Panc1 (cell line): ENCODE measurements at places on chromosomes 1 and 21.

- no peak for DNase-seq
Measured at GRCh38 chr1:73948055-73948454, 249.9 kb downstream of the LRRIQ3 start.

DNA sequence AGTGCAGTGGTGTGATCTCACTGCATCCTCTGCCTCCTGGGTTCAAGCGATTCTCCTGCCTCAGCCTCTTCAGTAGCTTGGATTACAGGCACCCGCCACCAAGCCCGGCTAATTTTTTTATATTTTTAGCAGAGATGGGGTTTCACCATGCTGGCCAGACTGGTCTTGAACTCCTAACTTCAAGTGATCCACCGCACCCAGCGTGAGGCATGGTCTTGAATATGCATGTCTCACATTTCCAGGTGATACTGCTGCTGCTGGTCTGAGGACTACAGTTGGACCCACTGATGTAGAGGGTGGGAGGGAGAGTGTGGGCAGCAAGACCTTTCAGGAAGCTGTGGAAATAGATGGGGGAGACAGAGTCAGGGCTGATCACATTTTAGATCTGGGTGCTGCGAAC is 21.9 kb upstream of the ASAP3 start:
- no peak for DNase-seq

DNA sequence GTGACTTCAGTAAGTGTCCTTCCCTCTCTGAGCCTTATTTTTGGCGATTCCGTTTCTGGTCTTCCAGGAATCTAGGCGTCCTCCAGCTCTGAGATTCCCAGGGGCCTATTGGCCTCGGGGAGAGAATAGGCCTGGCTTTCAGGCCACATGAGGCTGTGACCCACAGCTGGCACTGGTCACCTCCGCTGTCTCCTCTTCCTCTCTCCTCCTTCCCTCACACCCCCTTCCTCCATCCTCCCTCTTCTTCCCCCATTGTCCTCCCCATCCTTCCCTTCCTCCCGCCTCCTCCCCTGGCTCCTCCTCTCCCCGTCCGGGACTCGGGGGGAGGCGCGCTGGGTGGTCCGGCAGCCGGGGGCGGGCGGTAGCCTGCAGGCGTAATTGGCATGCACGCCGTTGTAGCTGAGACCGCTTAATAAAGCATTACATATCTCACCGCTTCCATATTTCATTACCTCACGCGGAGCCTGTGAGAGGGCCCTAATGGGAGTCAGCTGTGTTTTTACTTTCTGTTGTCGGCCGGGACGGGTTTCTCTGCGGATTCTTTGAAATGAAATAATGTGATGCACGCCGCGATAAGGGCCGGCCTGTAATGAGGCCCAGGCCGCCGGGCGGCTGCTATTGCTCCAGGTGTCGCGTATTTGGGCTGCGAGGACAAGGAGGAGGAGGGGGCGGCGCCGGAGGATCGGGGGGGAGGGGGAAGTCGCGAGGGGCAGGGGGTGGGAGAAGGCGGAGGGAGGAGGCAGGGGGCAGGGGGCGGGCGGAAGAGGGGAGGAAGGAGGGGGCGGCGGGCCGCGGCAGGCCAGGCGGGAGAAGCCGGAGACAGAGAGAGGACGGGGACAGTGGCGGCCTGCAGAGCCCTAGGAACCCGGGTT is 95.3 kb downstream of the FOXD2 start:
- no peak for DNase-seq

GRCh38 chr1:207047505-207047904 is 3.5 kb downstream of the YOD1 start:
- DNase-seq, result no peak

DNA sequence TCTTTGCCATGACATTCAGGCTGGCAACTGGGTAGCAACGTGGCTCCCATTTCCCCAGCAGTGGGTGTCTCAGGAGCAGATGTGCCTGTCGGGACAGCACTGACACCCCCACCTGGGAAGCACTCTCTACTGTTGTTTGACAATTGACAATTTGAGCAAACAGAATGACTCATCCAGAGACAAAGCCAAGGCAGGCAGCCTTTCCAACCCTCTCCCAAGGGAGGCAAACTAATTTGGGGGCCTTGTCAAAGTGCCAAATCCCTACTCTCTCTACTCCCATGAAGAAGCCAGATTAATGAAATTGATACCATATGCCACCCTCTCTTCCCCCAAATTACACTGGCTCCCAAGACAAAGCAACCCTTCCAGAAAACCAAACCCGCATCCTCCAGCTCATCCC is 65.6 kb downstream of the GRIK3 start:
- no peak for DNase-seq

- DNase-seq, result no peak
Measured at GRCh38 chr1:38371505-38371844, 324.9 kb upstream of the POU3F1 start.

DNA sequence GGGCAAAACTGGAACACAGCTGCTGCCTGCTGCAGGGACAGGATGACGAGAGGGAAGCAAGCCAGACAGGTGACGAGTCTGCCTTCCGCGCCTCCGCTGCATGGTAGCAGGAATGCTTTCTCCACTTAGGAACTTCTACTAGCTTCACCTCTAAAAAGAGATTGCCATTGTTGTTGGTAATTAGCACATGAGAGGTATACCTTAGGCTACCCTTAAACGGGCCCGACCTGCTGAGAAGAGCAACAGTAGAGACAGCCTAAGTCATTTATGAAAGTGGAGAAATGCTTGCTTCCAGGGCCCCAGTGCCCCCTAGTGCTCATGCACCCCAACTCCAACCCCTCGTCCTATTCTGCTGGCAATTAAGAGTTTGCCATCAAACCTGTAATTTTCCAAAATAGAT is 96.9 kb upstream of the AKT3 start:
- DNase-seq, result no peak

DNA sequence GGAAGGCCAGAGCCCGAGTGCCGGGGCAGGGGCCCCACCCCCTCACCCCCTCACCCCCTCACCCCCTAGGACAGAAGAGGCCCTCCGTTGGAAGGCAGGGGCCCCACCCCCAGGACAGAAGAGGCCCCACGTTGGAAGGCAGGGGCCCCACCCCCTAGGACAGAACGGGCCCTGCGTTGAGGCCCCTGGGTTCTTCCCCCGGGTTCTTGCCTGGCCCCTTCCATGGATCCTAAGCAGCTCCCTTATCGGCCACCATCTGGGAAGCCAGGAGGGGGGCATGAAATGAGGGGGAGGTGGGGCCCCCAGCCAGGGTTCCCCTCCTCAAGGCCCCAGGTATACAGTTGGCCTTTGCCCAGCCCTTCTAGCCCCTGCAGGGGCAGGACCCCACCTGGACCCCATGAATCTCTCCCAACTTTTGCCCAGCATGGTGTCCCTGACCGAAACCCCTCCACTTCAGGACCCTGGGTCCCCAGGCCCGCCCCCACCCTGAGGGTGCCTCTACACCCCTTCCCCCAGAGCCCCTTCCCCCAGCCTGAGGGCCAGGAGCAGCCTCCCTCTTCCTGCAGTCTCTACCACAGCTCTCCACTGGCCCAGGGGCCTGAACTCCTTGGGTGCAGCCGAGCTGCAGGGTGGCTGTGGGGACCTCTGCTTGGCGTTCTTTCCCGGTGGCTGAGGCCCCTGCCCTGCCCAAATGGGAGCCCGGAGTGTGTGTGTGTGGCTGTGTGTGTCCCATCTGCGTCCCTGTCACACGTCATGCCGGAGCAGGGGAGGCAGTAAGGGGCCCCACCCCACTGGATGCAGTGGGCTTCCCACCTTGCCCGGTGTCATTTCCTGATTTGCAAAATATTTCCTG is 4.3 kb upstream of the VWA1 start:
- no peak for DNase-seq

DNA sequence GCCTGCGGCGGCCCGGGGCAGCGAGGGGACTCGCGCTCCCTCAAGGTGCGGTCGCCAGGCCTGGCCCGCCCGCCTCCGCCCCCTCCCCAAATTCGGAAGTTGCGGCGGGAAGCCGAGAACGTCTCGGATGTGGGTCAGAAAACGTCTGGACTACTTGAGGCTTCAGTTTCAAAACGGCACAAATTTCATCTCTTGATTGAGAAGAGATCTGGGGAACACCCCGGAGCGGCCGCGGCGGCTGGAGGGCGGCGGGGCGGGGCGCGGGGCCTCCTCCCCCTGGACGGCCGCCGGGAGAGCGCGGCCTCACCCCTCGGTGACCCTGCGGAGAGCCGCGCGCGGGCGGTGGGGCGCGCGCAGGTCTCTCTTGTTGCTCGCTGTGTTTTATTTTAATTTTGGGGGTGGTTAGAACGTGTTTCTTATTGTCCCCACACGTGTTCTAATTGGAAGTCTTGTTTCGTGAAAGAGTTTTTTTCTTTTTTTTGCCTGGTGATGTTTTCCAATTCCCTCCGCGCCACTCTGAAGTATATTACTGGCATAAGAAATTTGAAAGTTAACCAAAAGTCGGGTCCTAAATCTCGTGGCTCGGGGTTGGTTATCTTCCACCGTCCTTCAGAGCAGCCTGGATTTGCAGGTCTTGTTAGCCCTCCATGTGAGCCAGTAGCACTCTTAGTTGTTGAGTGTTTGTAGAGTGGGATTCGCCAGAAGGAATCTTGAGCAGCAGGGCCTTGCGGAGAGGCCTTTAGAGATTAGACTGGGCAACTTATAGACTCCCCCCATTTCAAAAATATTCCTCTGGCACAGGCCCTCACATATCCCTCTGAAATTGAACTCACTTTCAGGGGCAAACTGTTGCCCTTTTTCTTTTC is 749 bp downstream of the PCBP3 start:
- no peak for DNase-seq

DNA sequence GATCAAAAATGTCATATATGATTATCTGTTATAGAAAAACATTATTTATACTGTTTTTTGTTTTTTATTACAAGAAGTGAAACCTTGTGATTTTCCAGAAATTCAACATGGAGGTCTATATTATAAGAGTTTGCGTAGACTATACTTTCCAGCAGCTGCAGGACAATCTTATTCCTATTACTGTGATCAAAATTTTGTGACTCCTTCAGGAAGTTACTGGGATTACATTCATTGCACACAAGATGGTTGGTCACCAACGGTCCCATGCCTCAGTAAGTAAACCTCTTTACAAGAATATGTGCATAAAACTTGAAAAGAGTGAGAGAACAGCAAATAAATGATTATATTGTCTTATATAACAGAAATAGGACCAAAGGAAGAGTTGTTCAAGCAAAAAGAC is 14.5 kb downstream of the CFHR4 start:
- DNase-seq, result no peak

DNA sequence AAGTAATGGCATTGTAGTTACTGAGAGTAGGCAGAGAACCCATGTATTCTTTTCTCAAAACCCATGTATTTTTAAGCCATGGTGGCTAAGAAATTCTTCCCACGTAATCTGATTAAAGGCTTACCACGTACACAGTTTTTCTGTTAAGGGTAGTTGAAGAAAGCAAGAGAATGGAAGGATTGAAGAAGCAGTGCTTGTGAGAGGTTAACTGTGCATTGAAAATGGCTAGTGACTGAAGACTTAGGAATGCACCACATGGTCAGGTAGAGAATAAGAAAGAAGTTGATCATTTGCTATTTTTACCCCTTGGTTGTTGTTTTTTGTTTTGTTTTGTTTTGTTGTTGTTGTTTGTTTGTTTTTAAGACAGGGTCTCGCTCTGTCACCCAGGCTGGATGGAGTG is 178.9 kb upstream of the SNX7 start:
- DNase-seq, result no peak

GRCh38 chr1:220905650-220906560 is 26.7 kb downstream of the HLX start:
- no peak for DNase-seq

DNA sequence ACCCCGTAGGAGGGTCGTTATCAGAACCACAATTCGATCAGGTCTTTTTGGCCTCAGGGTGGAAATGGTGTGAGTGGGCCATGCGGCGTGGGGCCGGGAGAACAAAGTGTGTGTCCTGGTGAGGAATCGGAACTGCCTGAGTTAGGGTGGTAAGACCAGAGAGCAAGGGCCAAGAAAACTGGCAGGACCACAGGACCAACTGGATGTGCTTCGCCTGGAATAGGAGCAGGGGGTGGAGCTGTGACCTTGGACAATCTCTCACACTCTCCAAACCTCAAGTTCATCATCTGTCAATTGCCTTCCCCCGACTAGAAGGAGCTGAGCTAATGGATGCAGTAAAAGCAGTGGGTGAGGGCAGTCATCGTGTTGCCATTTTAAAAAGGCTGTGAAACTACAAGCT is 59.5 kb downstream of the NAV1 start:
- DNase-seq, result no peak

DNA sequence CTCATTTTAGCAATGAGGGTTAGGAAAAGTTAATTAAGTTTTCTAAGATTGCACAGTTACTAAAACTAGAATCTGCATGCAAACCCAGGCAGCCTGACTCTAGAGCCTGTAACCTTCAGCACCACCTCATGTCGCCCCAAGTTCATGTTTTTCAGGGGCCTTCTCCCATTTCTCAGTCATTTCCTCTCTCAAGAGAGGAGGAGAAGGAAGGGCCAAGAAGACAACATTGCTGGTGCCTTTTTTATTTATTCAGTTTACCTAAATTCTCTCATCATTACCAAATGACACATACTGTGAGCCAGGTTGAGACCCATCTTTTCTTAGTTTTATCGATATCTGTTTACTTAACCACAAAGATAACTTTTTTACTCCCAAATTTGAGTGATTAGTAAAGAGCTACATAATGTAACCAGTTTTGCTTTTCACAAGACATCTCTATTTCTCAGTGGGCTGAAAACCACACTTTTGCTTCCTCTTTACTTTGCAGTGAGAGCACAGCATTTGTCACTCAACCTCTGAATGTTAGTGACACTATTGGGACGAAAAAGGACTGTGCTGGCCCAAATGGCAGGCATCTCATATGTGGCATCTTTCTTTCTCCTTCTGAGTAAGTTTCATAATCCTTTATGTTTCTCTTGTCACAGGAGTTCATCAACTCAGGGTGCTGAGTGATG is at the start of gene CD101:
TSS of gene CD101 (plus strand) at position 507 of the 674 bp plus-strand sequence. CDS start at position 565, 58 bp downstream.
- no peak for DNase-seq

DNA sequence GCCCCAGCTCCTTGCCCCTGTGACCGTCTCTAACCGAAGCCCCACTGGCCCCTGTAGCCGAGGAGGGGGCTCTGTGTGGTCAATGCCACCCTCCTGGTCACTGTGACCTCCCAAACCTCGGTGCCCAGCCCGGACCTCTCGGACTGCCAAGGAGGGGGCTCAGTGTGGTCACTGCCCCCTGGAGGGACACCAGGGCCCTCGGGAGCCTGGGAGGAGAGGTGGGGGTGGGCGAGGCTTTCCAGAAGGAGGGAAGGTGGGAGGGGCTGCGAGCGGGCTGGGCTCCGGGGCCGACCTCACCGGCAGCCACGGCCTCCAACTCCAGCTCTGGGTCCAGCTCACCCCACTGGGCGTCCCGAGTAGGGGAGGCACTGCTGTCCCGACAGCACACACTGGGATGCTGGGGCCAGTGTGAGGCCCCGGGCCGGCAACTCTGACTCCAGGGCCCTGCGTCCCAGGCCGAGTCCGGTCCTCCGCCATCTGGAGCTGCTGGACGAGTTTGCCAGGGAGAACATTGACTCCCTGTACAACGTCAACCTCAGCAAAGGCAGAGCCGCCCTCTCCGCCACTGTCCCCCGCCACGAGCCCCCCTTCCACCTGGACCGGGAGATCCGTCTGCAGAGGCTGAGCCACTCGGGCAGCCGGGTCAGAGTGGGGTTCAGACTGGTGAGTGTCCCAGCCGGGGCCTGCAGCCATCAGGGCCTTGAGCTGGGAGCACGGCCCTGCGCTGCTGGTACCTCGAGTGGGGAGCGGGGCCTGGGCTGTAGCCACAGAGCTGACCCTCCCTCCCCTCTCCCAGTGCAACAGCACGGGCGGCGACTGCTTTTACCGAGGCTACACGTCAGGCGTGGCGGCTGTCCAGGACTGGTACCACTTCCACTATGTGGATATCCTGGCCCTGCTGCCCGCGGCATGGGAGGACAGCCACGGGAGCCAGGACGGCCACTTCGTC is 6.4 kb downstream of the SCNN1D start:
- DNase-seq, result no peak

- no peak for DNase-seq
Measured at GRCh38 chr21:45162809-45163208, 88.4 kb downstream of the ADARB1 start.

- DNase-seq, result no peak
Measured at GRCh38 chr1:95015076-95015475, 57.7 kb downstream of the ALG14 start.
